ENCODE measurements at places on chromosomes 3 and 15.

DNA sequence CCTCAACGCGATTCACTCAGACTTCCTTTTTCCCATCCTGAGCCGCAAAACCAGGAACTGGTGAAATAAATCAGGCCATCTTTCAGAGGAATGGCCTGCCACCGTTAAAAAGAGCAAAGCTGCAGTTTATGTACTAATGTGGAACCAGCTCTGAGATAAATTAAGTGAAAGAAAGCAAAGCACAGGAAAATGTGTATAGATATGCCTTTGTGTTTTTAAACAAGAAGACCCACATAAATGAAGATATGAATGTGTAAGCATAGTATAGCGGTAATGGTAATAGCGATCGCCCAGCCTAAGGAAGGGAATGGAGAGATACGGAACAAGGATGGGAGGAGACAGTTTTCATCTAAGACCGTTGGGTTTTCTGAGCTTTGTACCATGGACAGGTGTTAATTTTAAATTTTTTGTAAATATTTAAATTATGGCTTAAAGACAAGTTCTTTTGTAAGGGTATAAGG, 30.8 kb upstream of the RPN1 start:
- no peak for DNase-seq

- no peak for DNase-seq
Measured at GRCh38 chr3:143848704-143849103, 436 bp upstream of the SLC9A9 start.

DNA sequence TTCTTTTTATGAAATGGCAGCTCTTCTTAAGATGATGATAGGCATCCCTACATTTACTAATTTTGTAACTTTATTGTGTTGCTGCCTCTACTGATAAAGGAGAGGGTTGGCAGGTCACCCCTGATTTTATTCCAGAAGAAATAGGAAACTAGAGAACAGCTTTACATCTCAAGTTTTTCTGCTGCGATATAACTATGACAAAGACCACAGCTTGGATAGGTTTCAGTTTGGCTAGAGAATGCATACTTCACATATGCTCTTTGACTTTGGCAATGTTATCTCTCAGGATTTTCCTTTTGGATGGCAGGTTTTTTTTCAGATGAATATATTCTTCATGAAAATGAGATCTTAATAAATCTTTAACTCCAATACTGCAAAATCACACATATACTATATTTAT, 395.3 kb upstream of the GOLIM4 start:
- no peak for DNase-seq

DNA sequence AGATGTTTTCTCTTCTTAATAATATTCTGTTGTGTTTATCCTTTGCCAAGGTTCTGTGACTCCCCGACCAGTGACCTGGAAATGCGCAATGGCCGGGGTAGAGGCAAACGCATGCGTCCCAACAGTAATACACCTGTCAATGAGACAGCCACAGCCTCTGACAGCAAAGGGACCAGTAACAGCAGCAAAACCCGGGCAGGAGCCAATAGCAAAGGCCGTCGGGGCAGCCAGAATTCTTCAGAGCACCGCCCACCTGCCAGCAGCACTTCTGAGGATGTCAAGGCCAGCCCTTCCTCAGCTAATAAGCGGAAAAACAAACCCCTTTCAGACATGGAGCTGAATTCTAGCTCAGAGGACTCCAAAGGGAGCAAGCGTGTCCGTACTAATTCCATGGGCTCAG, 101.5 kb downstream of the RBPMS2 start:
- DNase-seq: no peak

GRCh38 chr3:81716870-81717509, 44.5 kb downstream of the GBE1 start:
- DNase-seq: no peak

DNA sequence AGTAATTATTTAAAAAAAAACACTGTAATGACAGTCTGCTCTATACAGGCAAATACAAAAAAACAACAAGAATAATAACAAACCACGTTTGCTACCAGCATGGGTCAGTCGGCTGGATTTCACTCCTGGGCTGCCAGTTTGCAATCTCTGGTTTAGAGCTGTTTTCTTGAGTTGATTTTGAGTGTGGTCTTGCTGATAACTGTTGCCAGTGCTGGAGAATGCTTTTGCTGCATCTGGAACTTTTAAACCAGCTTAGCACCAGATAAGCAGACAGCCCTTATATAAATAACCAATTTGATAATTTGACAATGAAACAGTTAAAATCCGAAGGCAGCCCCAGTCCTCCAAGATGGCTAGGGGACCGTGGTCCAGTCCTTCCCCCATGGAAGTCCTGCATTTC, 14.0 kb upstream of the CTDSPL start:
- DNase-seq: no peak

GRCh38 chr3:67171841-67172240, 173.7 kb downstream of the KBTBD8 start:
- DNase-seq: no peak

GRCh38 chr15:48432688-48433087, 101.5 kb downstream of the DUT start:
- DNase-seq: no peak

DNA sequence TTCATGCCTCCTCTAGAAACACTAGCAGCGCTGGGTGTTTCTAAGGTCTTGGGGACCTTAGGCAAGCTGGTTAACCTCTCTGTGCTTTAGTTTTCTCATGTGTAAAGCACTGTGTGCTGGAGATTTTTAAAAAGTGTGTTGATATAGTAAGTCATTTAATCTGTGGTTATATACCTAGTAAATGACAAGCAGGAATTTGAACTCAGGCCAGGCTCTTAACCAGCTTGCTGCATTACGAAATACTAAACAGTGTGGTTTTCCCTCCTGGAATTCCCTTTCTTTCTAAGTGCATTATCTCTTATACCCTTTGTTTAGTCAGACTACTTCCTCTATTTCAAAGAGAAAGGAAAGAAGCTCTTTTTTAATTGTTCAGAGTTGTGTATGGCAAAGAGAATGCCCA, 26.5 kb downstream of the NEO1 start:
- DNase-seq: no peak

DNA sequence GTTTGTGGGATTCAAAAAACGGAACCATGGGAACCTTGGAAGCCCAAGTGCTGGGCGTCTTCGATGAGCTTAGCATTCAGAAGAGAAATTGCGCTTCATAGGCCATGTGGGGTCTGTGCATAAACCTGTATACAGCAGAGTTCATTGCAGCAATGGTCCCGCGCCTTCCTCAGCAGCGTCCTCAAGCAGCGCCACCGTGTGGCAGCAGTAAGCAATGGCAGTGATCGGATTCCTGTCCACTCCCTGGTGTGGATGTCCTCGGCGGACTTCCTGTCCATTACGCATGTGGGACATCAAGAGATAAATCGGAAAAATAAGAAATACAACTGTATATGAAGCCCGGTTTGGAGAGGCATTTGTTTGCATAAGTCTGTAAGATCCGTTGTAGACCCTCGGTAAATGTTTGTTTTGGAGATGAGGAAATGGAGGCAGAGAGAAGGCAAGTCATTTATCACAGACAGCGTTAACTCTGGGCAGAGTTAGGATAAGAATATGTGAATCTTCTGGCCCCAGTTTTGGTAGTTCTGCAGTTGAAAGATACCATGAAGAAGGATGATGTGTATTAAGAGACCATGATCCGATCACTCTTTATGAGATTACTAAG, 57.7 kb downstream of the CNTN4 start:
- no peak for DNase-seq
